ENCODE measurements at places on chromosomes 16 and 17.
A peak's percentile ranks its signal among the peaks of the same experiment; 100 is the strongest.

DNA sequence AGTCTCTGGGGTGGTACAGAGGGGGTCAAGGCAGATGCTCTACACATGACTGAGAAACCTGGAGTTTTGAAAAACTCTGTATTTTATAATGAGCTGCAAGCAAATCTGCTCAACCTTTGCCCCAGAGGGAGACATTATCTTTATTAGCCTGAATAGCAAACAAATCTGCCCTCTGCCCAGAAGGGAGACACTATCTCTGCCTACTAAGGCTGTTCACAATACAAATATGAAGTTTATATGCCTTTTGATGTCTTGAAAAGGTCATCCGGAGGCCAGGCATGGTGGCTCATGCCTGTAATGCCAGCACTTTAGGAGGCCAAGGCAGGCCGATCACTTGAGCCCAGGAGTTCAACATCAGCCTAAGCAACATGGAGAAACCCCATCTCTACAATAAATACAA is 11.0 kb upstream of the XYLT1 start:
- ATAC-seq: no peak

GRCh38 chr17:15408803-15409202 is 58.6 kb downstream of the CDRT4 start:
- no peak for ATAC-seq

DNA sequence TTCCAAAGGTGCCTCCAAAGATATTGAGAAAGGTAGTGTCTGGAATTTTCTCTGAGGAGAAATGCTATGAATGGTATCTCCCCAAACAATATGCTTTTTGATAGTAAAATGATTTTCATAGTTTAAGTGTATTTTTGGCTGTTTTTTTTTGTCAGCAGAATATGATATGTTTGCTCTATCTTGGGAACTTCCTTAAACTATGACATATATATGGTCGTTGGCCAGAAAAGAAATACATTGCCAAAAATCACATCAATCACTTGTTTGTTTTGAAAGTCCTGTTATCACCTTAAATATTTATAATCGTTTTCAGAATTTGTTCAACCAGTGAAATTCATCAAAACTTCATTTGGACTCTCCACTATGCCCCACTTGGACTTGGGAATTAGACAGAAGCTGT is 816.9 kb downstream of the CDH11 start:
- no peak for ATAC-seq

- ATAC-seq: peak; percentile 93
Measured at GRCh38 chr16:47713225-47713595, 252.1 kb downstream of the PHKB start.

DNA sequence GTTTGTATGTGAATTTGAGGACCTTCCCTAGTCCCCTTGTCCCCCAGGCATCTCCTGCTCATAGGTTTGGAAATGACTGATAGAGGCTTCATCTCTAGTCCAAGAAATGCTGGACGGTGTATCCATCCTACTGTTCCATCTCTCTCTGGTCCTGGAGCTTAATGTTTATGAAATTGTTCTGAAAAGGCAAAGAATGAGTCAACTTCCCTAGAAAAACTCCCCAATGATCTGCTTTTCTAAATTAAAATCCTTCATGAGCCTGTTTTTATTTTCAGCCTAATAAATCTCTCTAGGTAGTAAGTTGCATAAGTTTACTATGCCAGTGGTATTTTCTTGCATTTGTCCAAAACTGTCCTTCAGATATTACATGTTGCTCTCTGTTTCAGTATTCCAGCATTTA is 2.1 kb upstream of the IGSF6 start:
- no peak for ATAC-seq

DNA sequence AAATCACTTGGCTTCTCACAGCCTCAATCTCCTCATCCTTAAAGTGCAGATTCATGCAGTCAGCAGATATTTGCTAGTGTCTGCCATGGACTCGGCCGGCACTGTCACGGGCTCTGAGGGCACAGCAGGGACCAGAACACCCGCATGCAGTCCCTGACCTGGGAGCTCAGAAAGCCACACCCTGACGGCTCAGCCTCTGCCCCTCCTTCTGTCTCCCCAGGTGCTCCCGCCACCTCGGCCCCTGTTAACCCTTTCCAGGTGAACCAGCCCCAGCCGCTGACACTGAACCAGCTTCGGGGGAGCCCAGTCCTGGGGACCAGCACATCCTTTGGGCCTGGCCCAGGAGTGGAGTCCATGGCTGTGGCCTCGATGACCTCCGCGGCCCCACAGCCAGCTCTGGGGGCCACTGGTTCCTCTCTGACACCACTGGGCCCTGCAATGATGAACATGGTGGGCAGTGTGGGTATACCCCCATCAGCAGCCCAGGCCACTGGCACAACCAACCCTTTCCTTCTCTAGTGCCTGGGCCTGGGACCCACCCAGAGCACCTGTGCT is 28.7 kb downstream of the B9D1 start:
- no peak for ATAC-seq

GRCh38 chr17:66375121-66375520 is 72.7 kb downstream of the PRKCA start:
- ATAC-seq: no peak

DNA sequence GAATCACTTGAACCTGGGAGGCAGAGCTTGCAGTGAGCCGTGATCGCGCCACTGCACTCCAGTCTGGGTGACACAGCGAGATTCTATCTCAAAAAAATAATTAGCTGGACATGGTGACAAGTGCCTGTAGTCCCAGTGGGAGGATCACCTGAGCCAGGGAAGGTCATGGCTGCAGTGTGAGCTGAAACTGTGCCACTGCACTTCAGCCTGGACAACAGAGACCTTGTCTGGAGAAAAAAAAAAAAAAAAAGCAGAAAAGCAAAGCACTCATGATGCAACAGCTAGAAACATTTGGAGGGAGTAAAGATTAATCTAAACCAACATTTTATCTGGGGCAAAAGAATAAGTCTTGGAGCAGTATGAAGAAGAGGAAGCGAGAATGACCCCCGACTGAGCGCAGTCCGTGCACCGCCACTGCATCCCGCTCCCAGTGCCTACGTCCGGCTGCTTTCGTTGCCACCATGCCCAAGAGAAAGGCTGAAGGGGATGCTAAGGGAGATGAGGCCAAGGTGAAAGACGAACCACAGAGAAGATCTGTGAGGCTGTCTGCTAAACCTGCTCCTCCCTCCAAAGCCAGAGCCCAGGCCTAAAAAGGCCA is 8.2 kb downstream of the PRPSAP1 start:
- ATAC-seq: no peak

DNA sequence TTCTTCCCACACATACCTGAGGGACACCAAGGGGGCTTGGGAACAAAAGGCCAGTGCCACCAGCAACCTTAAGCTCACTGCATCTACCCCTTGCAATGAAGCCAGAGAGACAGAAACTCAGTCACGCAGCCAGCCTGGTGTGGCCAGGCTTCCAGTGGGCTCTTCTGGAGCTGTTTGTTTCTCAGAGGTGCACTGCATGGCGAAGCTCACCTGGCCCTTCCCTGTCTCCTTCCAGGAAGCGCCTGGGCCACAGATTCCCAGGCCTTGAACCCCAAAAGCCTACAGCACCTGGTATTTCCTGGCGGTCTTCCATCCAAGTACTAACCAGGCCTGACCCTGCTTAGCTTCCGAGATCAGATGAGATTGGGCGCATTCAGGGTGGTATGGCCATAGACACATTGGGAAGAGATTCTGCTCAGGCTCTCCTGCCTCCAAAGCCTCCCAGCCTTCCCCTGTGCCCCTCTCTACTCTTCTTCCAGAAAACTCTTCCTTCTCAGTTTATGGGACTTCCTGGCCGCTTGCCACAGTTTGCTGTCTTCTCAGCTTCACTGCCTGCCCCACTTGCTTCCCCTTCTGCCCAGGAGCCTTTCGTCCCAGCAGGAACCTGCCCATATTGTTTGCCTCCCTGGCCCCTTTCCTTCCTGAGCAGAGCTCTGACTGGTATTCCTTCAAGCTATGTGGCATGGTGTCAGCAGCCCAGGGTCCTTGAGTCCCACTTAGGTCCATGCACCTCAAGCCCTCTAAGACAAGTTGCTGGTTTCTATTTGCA is 1.6 kb downstream of the CISD3 start:
- ATAC-seq: no peak

GRCh38 chr17:64130559-64131001 is 636 bp upstream of the ERN1 start:
- peak; percentile 64 for ATAC-seq

GRCh38 chr17:47700471-47701449 is 6.8 kb downstream of the TBKBP1 start:
- ATAC-seq: peak; percentile 32

DNA sequence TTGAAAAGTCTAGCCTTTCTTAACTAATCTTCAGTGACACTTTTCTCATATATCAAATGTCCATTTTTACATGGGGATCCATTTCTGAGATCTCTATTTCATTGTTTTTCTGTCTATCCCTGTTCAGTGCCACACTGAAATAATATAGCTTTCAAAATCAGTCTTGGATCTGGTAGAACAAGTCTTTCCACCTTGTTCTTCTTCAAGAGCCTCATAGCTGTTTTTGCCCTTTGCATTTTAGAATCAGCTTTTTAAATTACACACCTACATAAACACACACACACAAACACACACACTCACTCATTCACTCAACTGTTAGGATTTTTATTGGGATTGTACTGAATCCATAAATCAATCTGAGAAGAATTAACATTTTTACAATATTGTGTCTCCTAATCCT is 19.2 kb downstream of the GSDMB start:
- ATAC-seq: no peak

- no peak for ATAC-seq
Measured at GRCh38 chr17:36610474-36610873, 9.1 kb downstream of the MRM1 start.

GRCh38 chr16:50204453-50205108 is 51.5 kb downstream of the TENT4B start:
- ATAC-seq: no peak

DNA sequence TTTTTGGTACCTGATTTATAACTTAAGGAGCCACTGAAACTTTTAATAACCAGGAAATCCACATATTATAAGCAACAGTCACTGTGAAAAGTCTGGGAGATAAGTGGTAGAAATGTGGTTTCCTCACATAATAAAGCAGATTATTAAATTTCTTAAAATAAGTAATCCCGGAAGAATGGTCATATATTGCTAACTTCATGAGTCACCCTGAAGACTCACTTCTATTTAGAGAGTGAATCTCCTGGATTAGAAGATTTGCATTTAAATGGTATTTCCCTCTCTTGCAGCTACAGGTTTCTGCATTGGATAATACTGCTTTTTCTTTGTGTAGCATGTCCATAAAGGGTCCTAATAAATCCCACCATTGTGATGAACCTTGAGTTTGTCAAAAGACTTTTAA is 1286.8 kb upstream of the CDH8 start:
- ATAC-seq: no peak

DNA sequence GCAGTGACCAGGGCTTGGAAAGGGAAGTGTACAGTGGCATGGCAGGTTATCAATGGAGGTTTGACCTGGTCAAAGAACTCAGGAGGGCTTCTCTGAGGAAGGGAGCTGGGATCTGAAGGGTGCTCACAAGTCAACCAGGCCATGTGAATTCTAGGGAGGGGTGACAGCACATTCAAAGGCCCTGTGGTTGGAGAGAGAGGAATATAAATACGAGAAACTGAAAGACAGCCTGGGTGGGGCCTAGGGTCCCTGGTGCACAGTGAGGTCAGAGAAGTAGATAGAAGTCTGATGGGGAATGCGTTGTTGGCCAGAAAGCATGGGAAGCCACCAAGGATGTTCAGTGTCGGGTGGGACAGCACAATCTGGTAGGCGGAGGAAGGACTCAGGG is 210.8 kb downstream of the KATNIP start:
- ATAC-seq: no peak

DNA sequence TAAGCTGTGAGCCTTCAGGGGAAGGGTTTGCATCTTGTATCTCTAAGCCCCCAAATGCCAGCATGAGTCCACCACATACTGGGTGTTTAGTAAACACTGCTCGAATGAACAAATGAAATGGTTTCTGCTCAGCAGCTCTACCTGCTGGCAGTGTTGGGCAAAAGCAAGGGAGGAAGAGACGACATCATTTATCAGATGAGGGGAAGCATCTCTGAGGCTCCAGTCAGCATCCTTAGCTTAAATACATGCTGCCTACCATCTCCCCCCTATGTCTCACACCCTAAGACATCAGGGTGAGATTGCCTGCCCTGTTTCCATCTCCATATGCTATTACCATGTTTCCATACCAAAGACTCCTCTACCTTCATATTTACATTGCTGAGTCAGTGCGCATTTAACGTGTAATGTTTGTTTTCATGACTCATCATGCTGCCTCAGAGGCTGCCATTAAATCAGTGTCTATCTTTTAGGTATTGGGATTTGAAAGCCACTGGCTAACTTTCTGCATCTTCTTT is 379.8 kb downstream of the UTP18 start:
- peak; percentile 24 for ATAC-seq

- ATAC-seq: no peak
Measured at GRCh38 chr16:73420676-73421075, 372.7 kb upstream of the ZFHX3 start.

DNA sequence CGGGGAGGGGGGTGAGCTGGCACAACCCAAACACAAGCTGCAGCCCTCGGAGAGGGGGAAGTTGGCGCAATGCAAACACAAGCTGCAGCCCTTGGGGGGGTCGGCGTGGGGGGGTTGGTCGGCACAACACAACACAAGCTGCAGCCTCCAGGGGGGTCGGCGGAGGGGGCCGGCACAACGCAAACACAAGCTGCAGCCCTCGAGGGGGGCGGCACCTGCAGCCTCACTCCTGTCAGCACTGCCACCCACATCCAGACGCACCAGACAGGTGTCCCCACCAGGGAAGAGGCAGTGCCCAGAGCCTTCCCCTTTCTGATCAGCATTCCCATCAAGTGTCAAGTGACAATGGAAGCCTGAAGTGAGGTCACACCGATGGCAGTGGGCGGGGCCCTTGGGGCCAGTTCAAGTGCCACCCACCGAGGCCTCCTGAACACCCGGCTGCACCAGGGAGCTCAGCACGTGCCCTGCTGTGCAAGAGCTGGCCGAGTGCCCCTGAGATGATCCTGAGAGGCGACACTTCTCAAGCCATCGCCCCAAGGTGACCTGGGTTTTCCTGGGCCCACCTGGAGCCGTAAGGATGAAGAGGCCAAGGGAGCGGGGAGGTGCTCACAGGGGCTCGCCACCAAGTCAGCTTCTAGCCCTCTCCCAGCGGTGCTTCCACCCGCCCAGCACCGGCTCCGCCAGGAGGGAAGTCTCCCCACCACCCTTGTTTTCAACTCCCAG is 59.3 kb downstream of the KLHDC4 start:
- ATAC-seq: no peak
